ENCODE measurements at places on chromosomes 5 and 9.

GRCh38 chr5:81856948-81857928 is 106.3 kb upstream of the SSBP2 start:
- DNase-seq = no peak

DNA sequence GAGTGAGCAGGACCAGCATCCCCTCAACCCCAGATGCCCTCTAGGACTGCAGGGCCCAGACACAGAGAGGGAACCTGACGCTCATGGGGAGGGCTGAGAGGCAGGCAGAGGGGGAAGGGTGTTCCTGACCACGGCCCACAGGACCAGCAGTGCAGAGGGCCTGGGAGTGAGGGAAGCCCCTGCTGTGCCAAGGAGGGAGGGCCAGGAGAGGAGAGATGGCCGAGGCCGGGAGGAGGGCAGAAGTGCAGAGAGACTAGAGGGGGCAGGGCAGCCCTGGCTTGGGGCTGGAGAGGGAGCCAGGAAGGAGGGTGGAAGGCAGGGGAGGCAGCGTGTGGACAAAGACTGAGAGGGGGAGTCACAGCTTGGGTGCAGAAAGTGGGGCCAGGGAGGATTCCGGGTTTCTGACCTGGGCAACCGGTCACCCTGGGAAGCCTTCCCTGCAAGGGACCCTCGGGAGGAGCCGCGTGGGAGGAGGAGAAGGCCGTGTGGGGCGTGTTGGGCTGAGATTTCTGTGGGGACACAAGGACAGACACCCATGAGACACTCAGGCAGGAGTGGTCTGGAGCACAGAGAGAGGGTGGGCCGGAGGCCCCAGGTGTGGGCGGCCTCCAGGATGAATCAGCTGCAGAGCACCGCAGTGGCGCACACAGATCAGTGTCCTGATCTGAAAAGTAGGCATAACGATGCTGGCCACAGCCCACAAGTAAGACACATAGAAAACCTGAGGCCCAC is 117.5 kb downstream of the ADAMTS2 start:
- no peak for DNase-seq

- no peak for DNase-seq
Observed at GRCh38 chr5:91128604-91129003, 254.5 kb downstream of the ARRDC3 start.

DNA sequence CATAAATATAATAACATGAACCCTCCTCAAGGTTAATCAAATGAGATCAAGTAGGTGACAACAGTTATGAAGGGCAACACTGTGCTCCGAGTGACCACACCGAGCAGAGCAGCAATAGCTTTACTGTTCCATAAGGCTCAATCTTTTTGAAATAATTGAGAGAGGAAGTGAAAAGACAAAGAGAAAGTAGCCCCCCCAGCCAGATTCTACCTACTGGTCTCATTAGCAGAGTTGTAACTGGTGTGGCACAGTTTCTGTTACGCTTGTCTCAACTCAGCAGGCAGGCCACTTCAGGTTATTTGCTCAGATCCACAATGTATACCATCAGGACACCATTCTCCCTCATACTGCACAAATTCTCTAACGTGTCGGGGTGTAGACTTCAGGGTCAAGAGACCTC is 14.0 kb downstream of the PRUNE2 start:
- DNase-seq = no peak

DNA sequence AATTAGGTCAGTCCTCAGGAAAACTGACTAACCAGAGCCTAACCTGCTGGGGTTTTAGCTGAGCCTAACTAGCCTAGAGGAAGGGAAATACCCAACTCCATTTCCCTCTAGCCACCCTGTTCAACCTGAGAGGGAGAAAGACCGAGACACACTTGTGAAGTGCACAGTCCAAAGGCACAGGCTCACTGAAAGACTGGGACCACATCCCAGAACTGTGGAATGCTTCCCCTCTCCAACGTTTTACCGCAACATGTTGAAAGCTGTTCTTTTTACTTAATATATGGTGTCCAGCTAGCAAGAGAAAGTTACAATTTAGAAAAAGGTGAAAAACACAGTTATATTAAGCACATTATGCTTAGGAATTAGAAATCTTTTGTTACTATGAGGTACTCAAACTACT is 76.8 kb upstream of the SIMC1 start:
- no peak for DNase-seq

- no peak for DNase-seq
Observed at GRCh38 chr5:32225445-32225844, 51.3 kb upstream of the GOLPH3 start.

GRCh38 chr5:132016721-132017250 is 5.3 kb upstream of the ACSL6 start:
- DNase-seq = no peak

GRCh38 chr5:111254613-111255012 is 30.4 kb downstream of the CAMK4 start:
- peak; percentile 13 for DNase-seq

DNA sequence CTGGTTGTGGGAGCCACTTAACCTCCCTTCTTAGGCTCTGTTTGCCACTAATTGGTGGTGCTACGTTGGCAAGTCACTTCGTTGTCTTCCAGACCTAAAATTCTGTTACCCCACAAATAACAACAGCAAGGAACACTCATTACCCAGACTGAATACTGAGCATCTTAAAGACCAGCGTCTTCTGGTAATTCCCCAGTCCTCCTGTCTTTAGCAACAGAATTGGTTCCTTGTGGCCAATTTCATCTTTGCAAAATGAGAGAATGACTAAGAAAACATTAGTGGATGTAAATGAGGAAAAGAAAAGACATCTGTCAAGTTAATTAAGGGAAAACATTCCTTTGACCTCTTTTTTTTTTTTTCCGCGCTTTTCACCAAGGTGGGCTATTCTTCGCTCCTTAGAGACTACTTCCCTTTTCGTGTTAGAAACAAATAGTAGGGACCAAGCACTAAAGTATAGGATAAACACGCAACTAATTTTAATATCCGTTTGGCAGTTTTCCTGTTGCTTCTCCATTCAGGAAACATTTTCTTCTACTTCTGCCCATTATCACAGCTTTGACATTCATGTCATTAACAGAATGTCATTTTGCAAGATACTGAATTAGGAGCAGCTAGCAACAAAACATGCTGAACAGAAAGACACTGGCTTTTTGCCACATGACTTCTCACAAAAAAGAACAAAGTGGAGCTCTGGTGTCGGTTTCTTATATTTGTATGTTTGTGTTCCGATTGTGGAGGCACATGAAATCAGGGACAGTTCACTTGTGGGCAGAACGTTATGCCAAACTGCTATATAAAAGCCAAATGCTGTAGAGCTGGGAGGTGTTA is 154.2 kb downstream of the CD180 start:
- no peak for DNase-seq

- no peak for DNase-seq
Observed at GRCh38 chr9:115300116-115300515, 182.2 kb upstream of the TNC start.

- no peak for DNase-seq
Observed at GRCh38 chr5:143812085-143812705, at the start of gene HMHB1. TSS of gene HMHB1 (plus strand) at chr5:143812161.

DNA sequence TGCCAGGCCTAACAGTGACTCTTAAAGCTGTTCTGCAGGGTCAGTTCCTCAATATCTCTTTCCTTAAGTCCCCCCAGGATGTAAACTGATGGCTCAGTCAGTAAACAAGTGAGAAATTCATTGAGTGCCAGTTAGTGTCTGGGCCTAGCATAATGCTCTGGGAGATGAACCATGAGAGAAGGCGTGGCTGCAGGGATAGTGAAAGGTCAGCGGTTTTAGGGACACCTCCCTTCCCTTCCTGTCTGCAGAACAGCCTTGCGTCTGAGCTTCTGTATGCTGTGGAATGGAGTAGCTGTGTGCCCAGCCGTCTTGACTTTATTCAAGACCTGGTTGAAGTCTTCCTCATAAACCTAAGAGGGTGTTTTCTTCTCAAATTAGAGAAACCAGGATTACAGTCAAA is 46.7 kb upstream of the DMRT3 start:
- DNase-seq = no peak

- DNase-seq = no peak
Observed at GRCh38 chr5:134450374-134450773, 38.7 kb upstream of the CDKN2AIPNL start.

All from activated effector memory CD4-positive, alpha-beta T cell treated with Interleukin-2 at 50 U/mL for 16 hours (primary cell).